ENCODE measurements at places on chromosomes 13 and 19.

DNA sequence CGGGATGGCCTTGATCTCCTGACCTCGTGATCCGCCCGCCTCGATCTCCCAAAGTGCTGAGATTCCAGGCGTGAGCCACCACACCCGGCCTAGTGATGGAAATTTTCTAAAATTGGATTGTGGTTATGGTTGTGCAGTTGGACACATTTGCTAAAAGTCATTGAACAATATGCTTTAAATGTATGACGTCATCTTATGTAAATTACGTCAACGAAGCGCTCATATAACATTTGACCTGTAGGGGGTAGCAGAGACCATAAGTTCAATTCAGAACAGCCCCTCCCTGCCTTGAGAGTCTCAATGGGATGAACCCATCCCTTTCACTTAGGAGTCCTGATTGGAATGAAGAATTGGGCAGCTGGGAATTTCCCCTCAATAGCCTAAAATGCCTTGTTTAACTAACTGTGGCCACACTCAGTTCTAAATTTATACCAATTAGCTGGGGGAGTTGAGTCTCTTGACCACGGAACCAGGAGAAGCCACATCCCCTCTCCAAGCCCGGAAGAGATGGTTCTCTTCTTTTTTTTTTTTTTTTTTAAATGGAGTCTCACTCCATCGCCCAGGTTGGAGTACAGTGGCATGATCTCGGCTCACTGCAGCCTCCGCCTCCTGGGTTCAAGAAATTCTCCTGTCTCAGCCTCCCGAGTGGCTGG lies 15.2 kb upstream of the TLE6 start:
- DNase-seq: peak; percentile 72

DNA sequence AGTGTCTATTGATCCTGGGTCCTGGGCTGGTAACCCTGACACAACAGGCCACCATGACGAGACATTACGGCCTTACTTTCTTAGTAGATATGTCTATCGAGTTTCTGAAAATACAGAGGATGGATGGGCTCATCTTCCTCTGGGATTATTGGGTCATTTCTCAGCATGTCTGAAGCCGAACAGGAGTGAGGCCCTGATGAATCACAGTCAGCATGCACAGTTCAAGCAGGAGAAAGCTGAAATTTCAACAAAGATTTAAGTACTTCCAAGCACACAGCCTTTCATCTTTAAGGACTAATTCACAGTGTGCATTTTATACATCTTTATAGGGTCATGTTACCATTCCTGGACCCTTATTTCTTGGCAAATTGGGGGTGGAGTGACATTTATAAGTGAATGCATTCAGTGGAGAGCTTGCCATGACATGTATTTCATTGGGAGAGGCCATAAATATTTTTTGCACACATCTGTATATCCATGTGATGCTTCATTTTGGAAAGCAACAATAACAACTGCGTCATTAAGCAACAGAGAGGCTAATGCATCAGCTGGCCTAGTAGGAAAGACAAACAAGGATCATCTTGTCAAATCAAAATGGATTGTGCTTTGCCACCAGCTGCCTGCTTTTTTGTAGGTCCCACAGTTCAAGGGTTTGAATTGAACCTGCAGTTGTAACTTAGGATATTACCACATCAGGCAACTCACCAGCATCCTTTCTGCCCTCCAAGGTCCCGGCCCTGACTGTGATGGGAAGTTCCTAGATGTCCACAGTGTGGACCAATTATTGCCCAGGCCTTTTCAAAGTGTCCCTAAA lies 143.5 kb downstream of the DNAJC15 start:
- DNase-seq: no peak

GRCh38 chr19:28519952-28520861 lies 692.7 kb downstream of the UQCRFS1 start:
- DNase-seq: no peak

DNA sequence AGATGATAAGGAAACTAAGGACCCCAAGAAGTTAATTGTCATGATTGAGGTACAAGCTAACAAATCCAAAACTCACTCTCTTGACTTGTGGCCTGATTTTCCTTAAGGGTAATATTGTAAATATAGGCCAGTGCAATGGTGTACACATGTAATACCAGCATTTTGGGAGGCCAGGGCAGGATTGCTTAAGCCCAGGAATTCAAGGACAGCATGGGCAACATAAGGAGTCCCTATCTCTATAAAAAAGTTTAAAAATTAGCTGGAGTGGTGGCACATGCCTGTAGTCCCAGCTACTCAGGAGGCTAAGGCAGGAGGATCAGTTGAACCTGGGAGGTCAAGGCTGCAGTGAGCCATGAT lies 28.7 kb upstream of the GARRE1 start:
- no peak for DNase-seq

All from AML-193 (cell line).